AG04449 (cell line): ENCODE measurements at places on chromosomes 5 and 9.
A peak's percentile ranks its signal among the peaks of the same experiment; 100 is the strongest.

DNA sequence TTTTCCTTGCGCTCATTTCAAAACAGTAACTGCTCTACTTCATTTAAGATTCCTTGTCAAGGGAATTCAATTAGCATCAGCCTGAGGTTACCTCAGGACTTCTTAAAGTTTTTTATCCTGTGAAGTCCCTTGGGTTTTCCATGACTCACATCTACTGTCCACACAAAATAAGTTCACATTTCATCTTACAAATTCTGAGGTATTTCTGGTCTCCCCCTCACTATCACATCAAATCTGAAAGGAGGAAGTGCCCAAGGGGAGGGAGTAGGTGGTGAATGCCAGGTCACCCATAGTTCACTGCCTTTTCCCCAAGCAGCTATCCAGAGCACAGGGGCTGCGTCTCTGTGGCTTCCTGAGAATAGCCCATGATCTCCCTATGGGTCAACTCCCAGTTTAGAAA is 227.1 kb upstream of the NREP start:
- peak; percentile 91 for DNase-seq

GRCh38 chr5:98258939-98259338 is 514.5 kb upstream of the RGMB start:
- DNase-seq = no peak

DNA sequence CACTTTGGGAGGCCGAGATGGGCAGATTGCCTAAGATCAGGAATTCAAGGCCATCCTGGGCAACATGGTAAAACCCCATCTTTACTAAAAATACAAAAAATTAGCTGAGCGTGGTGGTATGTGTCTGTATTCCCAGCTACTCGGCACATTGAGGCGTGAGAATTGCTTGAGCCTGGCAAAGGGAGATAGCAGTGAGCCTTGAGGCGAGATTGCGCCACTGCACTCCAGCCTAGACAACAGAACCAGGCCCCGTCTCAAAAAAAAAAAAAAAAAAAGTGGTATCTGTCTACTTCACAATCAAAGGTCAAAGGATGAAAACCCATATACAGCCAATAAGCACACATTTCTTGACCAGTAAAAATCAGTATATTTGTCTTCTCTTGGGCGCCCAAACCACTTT is 728.5 kb upstream of the ADAMTS16 start:
- DNase-seq = no peak

DNA sequence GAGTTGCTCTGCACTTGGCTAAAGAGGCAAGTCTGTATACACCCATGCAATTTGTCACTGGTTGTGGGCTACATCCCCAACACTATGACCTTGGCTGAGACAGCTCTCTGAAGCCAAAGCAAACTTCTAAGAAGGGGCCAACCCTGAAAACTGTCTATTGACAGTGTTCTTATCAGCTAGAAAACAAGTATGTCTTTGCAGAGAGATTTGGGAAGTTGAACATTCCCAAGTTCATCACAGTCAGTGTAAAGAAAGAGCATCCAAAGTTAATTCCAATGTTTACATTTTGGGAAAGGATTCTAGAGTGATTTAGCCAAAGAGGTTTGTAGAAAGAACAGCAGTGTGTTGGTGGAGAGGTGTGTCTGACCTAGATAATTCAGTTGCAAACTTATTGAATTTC is 711.1 kb upstream of the CHD1 start:
- DNase-seq = no peak

DNA sequence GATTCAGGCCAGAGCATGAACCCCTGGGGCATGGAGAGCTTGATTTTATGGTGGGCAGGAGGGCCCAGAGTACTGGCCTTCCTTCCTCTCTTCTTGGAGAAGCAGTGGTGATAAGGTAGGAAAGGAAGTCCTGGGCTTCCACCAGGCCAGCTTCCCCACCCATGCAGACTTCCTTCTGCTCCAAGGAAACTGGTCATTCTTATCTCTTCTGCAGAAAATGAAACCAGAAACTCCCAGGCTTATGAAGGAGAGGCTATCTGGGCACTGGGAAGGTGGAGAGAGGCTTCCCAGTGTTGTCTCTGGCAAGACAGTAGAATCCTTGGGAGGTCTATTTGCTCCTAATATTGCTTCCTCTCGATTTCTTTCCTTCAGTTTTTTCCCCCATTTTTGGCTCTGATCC is 110.5 kb upstream of the EQTN start:
- DNase-seq = no peak

DNA sequence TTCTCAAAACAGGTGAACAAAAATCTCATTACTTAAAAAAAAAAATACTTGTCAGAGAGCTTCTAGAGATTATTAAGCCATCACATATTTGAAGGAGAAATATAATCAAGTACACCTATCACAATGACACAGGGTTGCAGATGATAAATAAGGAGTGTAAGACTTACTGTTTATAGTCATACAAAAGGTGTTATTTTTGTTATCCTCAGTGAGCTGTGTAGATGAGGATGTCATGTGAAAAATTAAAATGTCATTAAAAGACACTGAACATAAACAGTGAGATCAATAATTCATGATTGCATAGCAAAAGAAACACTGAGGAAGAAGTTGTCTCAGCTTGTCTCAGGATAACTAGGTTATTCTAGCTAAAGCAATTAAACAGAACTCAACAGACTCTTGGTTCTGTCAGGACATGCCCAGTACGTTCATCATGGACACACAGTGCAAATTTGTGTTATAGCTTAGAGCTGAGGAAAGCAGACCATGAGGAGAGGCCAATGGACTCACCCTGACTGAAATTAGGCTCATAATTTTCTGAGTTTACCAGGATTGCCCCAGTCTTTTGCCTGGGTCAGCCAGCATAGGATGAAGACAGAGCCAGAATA is 1162.6 kb upstream of the C9orf72 start:
- no peak for DNase-seq
